Hematopoietic multipotent progenitor cell treated with erythropoietin and hydrocortisone succinate and interleukin-3 and kit ligand, for 17 days (in vitro differentiated cells): ENCODE measurements at places on chromosomes 7 and 10.

- no peak for DNase-seq
Measured at GRCh38 chr7:77184990-77185389, 14.6 kb downstream of the FGL2 start.

- DNase-seq: no peak
Measured at GRCh38 chr7:76224695-76225094, 23.0 kb downstream of the SRRM3 start.

GRCh38 chr10:74231375-74231774 is 80.4 kb downstream of the ADK start:
- DNase-seq: no peak

GRCh38 chr10:124250506-124250905 is 157.1 kb upstream of the CHST15 start:
- no peak for DNase-seq
